ENCODE measurements at places on chromosomes 7 and 10. TPM values are rescaled to one million over a fixed set of nuclear protein-coding genes. Genes with fewer than 3 reads are reported as not detected.

GRCh38 chr10:78933828-78934531, 134.8 kb upstream of the ZMIZ1 start:
- no peak for DNase-seq

GRCh38 chr7:23349484-23350157, 50.5 kb downstream of the MALSU1 start:
- no peak for DNase-seq

- DNase-seq, result peak; percentile 59
Measured at GRCh38 chr10:44864051-44864450, 47.1 kb upstream of the TMEM72 start.

GRCh38 chr10:43294241-43294658, 27.4 kb upstream of the RASGEF1A start:
- DNase-seq, result no peak

- DNase-seq, result no peak
Measured at GRCh38 chr7:106623853-106624252, 37.1 kb downstream of the CCDC71L start.

- DNase-seq, result no peak
Measured at GRCh38 chr10:119663866-119664698, 12.9 kb downstream of the BAG3 start.

DNA sequence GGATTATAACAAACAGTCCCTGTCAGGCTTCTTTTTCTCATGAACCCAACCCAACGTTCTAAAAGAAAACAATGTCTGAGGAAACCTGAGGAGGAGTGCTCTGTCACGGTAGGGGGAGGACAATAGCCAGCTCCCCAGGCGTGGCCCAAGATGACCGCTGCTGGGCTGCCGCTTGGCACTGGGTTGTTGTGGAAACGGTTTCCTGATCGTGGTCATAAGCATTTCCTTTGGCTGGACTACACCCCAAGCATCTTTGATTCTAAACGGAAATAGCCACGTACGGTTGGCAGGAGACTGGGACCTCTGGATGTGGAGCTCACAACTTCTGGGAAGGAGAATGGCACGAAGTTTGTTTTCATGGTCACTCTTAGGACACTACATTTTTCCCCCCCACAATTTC, 30.4 kb upstream of the DMBT1 start:
- peak; percentile 66 for DNase-seq

DNA sequence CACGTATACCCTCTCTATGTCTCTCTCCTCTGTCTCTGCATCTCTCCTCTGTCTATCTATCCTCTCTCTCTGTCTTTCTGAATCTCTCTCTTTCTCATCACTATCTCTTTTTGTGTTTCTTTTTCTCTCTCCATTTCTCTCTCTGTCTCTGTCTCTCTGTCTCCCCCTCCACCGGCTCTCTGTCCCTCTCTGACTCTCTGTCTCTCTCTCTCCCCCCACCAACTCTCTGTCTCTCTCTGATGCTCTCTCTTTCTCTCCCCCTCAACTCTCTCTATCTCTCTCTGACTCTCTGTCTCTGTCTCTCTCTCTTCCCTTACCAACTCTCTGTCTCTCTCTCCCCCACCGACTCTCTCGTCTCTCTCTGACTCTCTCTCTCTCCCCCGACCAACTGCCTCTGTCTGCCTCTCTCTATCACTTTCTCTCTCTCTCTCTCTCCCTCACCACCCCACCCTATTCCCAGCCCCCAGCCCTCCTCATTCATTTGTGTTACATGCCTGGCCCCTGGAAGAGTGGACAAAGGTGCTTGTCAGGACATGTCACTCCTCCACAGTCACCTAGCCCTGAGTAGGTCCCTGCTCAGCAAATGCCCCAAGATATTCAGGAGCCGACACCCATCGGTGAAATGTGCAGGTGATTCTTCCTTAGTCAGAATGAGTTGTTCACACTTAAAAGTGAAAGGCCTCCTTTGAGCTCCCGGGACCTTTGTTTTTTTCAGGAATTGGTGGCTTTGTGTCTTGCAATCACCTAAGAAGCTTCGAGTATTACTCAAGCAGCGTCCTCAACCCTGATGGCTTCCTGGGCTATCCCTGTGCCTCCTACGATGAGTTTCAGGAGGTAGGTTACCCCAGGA, 13.6 kb downstream of the PNLIPRP2 start:
- peak; percentile 50 for DNase-seq

- no peak for DNase-seq
Measured at GRCh38 chr10:15661574-15661973, 58.1 kb downstream of the ITGA8 start.

- no peak for DNase-seq
Measured at GRCh38 chr10:51485668-51486067, 213.7 kb downstream of the CSTF2T start.

GRCh38 chr7:23283086-23283485, 16.1 kb upstream of the MALSU1 start:
- no peak for DNase-seq

GRCh38 chr7:46253520-46253919, 332.4 kb upstream of the IGFBP3 start:
- DNase-seq, result no peak

DNA sequence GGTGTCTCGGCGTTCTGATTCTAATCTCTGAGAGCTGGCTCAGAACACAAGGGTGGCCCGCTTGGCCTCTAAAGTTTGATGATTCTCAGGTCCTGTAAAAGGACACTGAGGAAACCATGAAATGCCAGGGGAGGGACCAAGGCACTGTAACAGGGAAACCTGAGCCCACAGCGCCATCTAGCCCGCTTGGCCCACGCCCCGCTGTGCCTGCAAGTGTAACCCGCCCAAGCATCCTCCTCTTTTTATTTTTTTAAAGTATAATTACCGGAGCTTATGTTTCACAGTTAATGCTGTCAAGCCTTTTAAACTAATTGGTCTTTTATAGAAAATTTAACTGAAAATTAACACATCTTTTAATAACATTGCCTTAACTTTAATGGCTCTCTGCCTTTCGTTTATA, 734.7 kb downstream of the KCNMA1 start:
- DNase-seq, result peak; percentile 63

- DNase-seq, result no peak
Measured at GRCh38 chr7:25087855-25088254, 37.2 kb downstream of the CYCS start.

- no peak for DNase-seq
Measured at GRCh38 chr7:29657856-29658255, 94.2 kb downstream of the PRR15 start.

DNA sequence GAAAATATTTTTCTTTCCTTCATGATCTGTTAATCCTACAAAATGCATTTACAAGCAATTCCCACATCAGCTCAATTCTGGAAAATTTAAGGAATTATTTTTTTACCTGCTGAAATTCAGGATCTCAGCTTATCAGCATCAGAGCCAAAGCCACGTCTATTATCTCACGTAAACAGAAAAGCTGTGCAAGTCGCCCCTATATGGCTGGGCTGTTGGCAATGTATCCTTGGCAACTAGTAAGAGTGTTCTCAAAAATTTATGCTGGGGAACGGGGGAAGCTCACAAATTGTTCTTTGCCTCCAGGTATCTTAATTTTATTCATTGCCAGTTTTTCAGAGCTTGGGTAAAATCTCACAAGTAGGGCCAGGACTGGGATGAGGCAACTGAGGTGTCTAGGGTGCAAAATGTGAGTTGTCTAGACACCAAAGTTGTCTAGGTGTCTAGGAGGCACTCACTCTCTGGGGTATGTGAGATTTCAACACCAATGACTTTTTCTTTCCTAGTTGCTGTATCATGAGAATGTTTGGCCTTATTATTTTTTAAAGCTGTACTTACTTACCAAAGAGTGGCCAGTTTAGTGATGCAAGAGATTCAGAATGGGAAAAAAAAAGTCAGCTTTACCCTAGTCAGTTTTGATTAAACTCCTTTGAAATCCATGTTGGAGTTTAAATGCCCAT, 5.1 kb downstream of the GSTO2 start:
- no peak for DNase-seq

DNA sequence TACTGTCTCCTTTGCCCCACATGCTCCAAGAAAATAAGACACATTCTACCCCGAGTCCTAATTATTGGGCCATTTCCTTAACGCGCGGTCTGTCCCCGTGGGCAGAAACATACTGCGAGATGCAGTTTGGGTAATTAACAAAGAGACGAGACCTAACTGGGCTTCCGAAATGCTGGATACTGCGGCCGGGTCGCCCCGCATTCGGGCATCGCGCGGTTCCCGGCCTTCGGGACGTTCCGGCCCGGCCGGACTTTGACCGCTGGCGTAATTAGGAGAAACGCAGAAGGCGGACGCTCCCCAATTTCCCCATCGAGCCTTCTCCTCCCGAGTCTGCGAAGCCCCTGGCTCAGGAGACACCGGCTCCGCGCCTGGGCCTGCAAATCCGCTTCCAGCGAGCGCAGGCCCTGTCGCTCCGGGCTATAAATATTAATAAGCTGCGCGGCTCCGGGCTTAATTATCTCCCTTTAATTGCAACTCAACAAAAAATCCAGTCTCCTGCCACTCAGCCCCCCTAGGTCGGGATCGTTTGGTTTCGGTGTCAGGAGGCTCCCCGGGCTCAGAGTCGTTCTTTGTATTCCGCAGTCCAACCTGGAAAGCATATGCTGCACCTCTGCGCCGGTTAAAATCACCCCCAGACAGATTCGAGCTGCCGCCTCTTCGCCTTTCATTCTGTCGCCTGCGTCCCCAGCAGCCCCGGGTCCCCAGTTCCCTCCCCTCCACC, 131.5 kb downstream of the SPAG6 start:
- no peak for DNase-seq

DNA sequence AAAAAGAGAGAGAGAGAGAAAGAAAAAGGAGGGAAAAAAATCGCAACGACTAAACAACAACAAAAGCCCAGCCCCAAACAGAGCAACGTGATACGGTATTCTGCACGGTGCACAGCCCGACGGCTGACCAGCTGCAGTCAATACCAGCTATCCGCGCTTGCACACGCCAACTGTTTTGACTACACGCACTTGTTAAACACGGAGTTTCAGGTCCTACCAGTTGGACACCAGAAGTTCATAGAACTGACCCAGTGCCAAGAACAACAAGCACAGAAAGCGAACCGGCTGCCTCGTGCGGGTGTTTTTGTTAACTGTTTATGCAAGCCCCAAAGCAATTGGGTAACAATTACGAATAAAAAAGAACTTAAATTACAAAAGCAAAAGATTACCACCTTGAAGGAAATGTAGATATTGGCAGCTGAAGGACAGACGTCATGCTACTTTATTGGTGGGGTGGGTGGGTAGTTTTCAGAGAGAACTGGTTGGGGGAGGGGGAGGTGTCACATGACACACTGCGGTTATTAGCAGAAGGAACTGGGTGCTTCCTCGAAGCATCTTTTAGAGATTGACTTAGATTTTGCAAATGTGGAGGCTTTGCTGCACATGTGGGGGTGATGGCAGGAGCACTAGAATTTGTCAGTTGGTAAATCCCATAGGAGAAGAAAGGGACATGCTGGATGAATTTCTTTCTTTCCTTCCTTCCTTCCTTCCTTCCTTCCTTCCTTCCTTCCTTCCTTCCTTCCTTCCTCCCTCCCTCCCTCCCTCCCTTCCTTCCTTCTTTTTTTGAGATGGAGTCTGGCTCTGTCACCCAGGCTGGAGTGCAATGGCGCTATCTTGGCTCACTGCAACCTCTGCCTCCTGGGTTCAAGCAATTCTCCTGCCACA, 110.6 kb upstream of the EFCAB10 start:
- DNase-seq, result peak; percentile 79

DNA sequence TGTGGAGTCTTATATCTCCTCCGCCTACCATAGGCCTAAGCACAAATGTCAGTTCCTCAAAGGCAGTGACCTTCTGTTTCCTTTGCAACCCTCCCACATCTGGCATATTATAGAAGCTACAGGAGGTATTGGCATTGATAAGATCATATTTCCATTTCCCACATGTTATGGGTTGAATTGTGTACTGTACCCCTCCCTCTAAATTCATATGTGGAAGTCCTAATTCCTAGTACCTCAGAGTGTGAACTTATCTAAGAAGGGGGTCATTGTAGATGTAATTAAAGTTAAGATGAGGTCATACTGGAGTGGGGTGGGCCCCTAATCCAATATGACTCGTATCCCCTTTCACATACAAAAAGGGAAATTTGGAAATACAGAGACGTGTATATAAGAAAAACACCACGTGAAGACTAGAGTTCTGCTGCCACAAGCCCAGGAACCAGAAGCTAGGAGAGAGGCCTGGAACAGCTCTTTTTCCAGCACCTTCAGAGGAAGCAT, 6.1 kb upstream of the LAMB4 start:
- DNase-seq, result no peak

- DNase-seq, result no peak
Measured at GRCh38 chr10:108956149-108956548, 967.2 kb downstream of the XPNPEP1 start.

- DNase-seq, result no peak
Measured at GRCh38 chr7:33776788-33777187, 128.6 kb upstream of the BMPER start.

DNA sequence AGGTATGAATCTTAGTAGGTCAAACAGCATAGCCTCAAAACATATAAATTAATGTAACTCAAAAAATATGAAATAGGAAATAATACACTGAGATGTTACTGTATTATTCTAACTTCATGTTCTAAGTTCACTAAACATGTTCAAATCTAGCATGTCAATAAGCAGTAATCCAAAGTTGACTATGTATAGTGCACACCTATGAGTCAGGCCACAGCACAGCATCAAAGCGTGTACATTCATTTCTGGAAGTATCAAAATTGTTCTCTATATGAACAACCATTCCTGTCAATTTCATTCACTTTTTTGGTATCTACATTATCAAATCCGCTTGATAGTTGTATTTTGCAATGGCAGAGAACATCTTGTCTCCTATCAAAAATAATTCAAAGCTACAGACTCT, 418.9 kb upstream of the POM121L12 start:
- no peak for DNase-seq

GRCh38 chr10:1315178-1315577, 259.0 kb downstream of the WDR37 start:
- DNase-seq, result no peak

DNA sequence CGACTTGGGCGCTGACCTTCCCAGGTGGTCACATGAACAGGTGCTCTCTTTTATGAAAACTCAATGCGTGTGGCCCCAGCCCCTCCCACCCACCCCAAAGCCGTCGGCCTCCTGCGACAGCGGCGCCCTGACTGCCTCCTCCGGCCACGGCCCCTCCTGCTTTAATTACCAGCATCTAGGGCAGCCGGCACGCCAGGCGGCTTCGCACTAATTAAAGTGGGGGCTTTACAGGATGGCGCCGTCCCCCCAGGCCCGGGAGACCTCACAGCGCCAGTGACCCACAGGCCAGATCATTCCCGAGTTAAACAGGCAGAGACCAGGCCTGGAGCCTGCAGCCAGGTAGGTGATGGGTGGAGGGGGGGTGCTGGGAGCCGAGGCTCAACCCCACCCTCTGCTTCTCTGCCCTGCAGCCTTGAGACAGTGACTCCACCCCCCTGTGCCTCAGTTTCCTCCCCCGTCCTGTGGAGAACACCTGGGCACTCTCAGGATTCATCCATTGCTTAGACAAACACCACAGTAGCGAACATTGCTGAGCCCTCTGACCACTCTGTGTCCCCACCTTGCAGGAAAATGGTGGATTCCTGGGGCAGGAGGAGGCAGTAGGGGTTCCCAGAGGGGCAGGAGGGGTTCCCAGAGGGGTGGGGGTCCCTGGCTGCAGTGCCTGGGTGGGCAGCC, 100.8 kb downstream of the MICALL2 start:
- no peak for DNase-seq

RPEL1 gene
- total RNA-seq, result not detected

OR2A5 gene
- not detected for total RNA-seq

SORCS1 gene
- 1.6 TPM for total RNA-seq

LRRC4 gene
- 2.9 TPM for total RNA-seq

GRID2IP gene
- 0.28 TPM for total RNA-seq

ERVW-1 gene
- not detected for total RNA-seq

TFPI2 gene
- 1.1 TPM for total RNA-seq

CALCR gene
- not detected for total RNA-seq

MOGAT3 gene
- not detected for total RNA-seq

PNLIPRP3 gene
- not detected for total RNA-seq

LRMDA gene
- total RNA-seq, result 6.1 TPM

All from right atrium auricular region (tissue), 2 donors.